ENCODE measurements at places on chromosomes 1 and 21.
A peak's percentile ranks its signal among the peaks of the same experiment; 100 is the strongest.

GRCh38 chr1:235876402-235876841 is 9.7 kb upstream of the LYST start:
- DNase-seq, result no peak

DNA sequence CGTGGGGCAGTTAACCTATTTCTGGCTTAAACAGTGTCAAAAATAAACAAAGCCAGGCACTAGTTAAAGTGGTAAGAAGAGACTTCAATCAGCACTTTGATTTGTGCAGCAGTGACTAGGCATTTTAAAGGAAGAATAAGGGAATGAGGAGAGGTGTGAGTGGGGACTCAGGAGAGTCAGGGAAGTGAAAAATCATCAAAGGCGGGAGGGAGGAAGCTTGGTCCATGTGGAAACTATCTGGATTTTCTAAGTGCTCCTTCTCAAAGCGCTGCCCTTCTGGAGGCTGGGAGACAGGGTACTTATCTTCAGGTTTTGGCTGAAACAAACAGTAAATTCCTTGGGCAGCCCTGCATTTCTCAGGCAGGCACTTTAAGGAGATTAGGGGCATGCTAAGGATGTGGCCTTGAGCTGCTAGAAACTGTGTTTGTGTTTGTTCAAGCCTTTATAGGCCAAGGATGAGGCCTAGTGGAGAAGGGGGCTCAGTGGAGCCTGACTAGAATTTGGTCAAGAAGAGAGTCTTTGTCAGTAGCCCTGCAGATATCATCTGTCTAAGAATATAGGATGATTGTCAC is 486.5 kb downstream of the SIPA1L2 start:
- DNase-seq, result no peak

DNA sequence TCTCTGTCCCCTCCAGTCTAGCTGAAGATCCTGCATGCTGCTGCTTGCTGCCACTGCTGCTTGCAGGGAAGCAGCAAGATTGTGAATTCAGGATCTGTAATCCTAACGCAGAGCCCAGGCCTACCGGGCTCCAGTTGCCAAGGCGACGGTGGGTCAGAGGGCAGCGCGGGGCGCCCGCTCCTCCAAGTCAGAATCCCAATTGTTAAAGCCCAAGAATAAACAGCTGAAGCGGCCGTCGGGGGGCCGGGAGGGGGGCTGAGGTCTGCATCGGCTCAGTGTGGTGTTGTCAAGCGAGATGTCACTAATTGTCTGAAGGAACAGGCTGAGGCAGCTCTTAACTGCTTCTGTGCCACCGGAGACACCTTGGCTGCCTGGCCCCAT is 36.8 kb downstream of the AHDC1 start:
- no peak for DNase-seq

DNA sequence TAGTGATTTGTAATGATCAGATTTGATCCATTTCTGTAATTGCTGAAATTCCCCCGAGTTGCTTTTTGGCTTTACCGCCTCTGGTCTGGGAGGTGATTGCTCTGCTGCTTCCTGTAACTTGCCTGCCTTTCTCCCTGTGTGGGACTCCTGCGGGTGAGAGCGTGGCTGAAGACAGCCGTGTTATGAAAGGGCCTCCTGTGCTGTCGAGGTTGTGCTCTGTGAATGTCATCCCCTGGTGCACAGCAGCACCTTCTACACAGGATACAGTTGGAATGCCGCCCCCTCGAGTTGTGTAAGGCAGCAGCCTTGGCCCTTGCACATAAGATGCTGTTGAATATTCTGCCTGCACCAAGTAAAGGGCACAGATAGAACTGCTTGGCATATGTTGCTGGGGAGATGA is 5.9 kb downstream of the SOD1 start:
- DNase-seq, result peak; percentile 55

- DNase-seq, result no peak
Observed at GRCh38 chr1:163357378-163357777, 35.6 kb downstream of the NUF2 start.

- no peak for DNase-seq
Observed at GRCh38 chr1:88035578-88035977, 648.5 kb upstream of the PKN2 start.

DNA sequence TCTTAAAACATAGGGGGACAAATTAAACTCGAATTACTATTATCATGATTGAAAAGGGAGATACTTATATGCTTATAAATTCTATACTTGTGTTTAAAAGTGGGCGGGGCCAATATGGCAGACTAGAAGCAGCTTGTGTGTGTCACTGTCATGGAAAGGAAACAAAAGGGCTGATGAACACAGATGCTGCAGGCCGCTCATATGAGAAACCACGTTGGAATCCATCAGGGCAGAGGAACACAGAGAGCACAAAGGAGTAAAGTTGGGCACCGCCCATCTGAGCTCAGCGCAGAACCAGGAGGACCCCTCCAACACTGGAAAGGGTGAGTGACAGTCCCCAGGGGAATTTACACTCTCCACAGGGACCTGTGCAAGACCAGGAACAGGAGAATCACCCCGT is 107.0 kb downstream of the SLC5A9 start:
- DNase-seq, result no peak

Measured in stimulated activated CD4-positive, alpha-beta T cell treated with anti-CD3 and anti-CD28 coated beads, Interleukin-15, amount 100 ng/mL, for 24 hours (primary cell).